ENCODE measurements at places on chromosomes 4 and X. TPM values are rescaled to one million over a fixed set of nuclear protein-coding genes. Genes with fewer than 3 reads are reported as not detected.
A peak's percentile ranks its signal among the peaks of the same experiment; 100 is the strongest.

GRCh38 chrX:53071604-53072417, 10.4 kb upstream of the TSPYL2 start:
- DNase-seq = peak; percentile 62
- no peaks in the 10 kb centered on the region for H3K4me1 ChIP-seq
- H3K36me3 ChIP-seq = no peaks in the 10 kb centered on the region
- peak overlapping the region; percentile 41 for H3K27ac ChIP-seq

DNA sequence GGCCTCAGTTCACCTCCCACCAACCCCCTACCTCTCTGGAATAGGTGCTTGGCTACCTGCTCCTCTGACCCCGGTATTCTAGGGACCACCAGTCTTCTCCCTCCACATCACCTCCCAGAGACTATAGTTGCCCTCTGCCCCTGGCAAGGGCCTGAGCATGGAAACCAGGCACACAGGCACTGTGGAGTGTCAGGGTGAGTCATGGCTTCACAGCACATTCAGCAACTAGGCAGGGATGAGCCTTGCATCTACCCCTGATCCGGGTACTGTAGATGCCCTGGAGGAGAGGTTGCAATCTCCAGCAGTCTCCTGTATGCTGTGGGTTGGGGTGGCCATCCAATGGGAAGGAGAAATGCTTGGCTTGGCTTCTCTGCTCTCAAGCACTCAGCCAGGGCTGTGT, 472.7 kb downstream of the IDS start:
- H3K27me3 ChIP-seq = no peaks in the 10 kb centered on the region
- no peaks in the 10 kb centered on the region for H3K4me1 ChIP-seq
- no peaks in the 10 kb centered on the region for H3K36me3 ChIP-seq
- no peak overlapping the region for H3K27ac ChIP-seq
- DNase-seq = no peak

DNA sequence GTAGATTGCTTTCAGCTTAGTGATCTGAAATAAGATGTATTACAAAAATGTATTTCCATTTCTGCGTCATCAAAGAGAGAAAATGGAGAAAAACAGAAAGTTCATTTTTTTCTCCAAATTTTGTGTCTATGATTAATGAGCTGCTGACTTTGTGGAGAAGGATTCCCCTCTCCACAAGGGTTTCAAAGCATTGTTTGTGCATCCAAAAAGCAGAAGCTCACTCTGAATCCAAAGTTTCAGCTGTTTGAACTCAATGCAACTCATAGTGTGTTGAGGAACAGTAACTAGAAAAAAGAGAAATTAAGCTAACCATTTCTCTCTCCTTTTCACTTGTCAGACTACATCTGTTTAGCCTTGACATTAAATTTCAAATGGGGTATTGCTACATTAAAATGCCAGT, 62.9 kb upstream of the SLC7A11 start:
- H3K4me3 ChIP-seq = no peak overlapping the region
- no peaks in the 10 kb centered on the region for H3K27me3 ChIP-seq
- H3K4me1 ChIP-seq = no peaks in the 10 kb centered on the region
- H3K36me3 ChIP-seq = no peaks in the 10 kb centered on the region
- DNase-seq = no peak

- H3K36me3 ChIP-seq = peaks cover 10% of the 10 kb centered on the region
- H3K4me1 ChIP-seq = no peaks in the 10 kb centered on the region
- DNase-seq = no peak
- no peak overlapping the region for H3K27ac ChIP-seq
Observed at GRCh38 chr4:2470791-2471190, 1.9 kb downstream of the RNF4 start.

DNA sequence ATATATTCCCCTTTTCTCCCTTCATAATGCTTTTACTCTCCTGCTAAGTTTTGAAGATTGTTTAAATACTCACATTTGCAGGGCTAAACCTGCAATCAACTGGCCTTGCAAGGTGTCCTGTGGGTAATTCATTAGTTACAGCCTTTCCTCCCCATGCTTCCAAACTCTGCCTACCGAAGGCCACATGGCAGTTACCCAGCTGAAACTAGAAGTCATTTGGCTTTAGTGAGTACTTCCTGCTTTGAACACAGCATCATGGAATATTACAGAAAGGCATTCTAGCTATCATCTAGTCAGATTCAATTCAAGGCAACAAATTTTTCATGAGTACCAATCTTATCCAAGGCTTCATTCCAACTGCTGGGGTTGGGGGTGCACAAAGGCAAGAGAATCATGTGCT, 55.6 kb downstream of the SRPX start:
- no peak for DNase-seq
- H3K4me1 ChIP-seq = no peaks in the 10 kb centered on the region
- H3K36me3 ChIP-seq = no peaks in the 10 kb centered on the region
- no peak overlapping the region for H3K4me3 ChIP-seq
- no peaks in the 10 kb centered on the region for H3K27me3 ChIP-seq

DNA sequence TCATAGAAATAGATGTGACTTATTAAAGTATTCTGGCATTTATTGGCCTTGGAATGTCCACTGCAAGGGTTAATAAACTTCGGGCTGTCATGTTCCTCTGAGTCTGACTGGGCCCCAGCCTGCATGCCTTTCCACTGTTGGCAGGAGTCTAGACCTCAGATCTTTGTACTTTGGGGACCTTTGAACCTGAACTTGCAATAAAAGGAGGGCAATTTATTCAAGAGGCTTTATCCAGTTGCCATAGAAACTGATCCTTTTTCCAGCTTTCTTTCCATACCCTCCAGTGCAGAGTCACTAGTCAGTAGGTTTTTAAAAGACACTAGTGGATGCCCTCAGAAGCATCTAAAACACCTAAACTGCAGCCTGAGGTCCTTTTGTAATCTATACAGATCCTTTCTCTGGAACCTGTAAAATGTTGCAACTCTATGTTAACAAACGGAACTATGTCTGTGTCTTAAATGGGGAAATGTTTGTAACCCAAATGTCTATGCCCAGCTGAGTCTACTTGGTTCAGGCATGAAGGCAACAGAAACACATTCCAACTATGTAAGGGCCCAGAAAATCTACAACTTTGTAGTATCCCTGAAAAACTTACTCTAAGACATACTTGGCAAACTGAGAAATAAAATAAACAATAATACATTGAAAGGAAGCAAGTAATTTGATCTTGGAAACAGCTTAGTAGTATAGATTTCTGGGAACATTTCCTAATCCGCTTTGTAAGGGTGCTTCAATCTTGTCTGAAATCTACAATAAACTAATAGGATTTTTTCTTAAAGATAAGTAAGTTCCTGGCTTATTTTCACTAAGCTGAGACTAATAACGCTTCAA, 41.5 kb downstream of the SOWAHB start:
- peaks cover 19% of the 10 kb centered on the region for H3K4me1 ChIP-seq
- no peaks in the 10 kb centered on the region for H3K36me3 ChIP-seq
- no peaks in the 10 kb centered on the region for H3K27me3 ChIP-seq
- H3K27ac ChIP-seq = peak overlapping the region; percentile 30
- no peak overlapping the region for H3K4me3 ChIP-seq

- no peaks in the 10 kb centered on the region for H3K4me1 ChIP-seq
- no peak overlapping the region for H3K4me3 ChIP-seq
- no peak overlapping the region for H3K27ac ChIP-seq
- no peak for DNase-seq
- no peaks in the 10 kb centered on the region for H3K27me3 ChIP-seq
Observed at GRCh38 chrX:41596596-41596995, 92.2 kb upstream of the GPR34 start.

- no peaks in the 10 kb centered on the region for H3K36me3 ChIP-seq
- DNase-seq = no peak
- no peaks in the 10 kb centered on the region for H3K4me1 ChIP-seq
- H3K27me3 ChIP-seq = no peaks in the 10 kb centered on the region
Observed at GRCh38 chr4:118950224-118950623, 61.6 kb downstream of the SYNPO2 start.

GRCh38 chrX:51955200-51955599, 61.8 kb downstream of the MAGED1 start:
- DNase-seq = no peak
- no peak overlapping the region for H3K4me3 ChIP-seq
- H3K27ac ChIP-seq = no peak overlapping the region
- H3K4me1 ChIP-seq = no peaks in the 10 kb centered on the region
- H3K36me3 ChIP-seq = no peaks in the 10 kb centered on the region

DNA sequence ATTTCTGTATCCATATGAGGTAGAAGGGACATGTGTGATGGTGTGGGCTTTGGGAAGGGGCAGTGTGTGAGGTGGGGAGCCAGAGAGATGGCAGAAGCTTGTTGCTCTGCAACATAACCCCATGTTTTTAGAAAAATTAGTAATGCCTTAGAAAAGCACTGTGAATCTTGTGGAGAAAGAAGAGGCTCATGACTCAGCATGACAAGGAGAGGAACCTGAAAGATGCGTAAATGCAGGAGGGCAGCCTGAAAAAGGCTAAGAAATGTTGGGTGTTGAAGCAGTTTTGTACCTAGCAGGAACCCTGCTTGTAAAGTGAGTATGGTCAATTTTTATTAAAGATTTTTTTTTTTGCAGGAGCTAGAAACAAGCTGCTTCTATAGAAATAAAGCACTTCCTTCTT, 59.8 kb downstream of the ARSJ start:
- no peak for DNase-seq
- H3K4me3 ChIP-seq = no peak overlapping the region
- no peak overlapping the region for H3K27ac ChIP-seq
- no peaks in the 10 kb centered on the region for H3K36me3 ChIP-seq
- no peaks in the 10 kb centered on the region for H3K27me3 ChIP-seq

GRCh38 chrX:50648156-50648555, 165.8 kb downstream of the SHROOM4 start:
- no peak overlapping the region for H3K4me3 ChIP-seq
- H3K4me1 ChIP-seq = no peaks in the 10 kb centered on the region
- H3K27ac ChIP-seq = no peak overlapping the region
- H3K27me3 ChIP-seq = no peaks in the 10 kb centered on the region
- H3K36me3 ChIP-seq = no peaks in the 10 kb centered on the region

- H3K27ac ChIP-seq = no peak overlapping the region
- no peak overlapping the region for H3K4me3 ChIP-seq
- no peaks in the 10 kb centered on the region for H3K4me1 ChIP-seq
- no peaks in the 10 kb centered on the region for H3K36me3 ChIP-seq
- DNase-seq = no peak
Observed at GRCh38 chr4:119690871-119691270, 62.3 kb upstream of the PDE5A start.

GRCh38 chr4:74628852-74629620, 165.3 kb downstream of the BTC start:
- H3K4me3 ChIP-seq = no peak overlapping the region
- no peak for DNase-seq
- no peaks in the 10 kb centered on the region for H3K4me1 ChIP-seq
- no peaks in the 10 kb centered on the region for H3K27me3 ChIP-seq
- no peaks in the 10 kb centered on the region for H3K36me3 ChIP-seq

MAGEA10 gene
- total RNA-seq = not detected

P2RY8 gene
- total RNA-seq = 0.87 TPM

F9 gene
- 443 TPM for total RNA-seq

GLRA2 gene
- not detected for total RNA-seq

MAGEC1 gene
- total RNA-seq = not detected

Data from right lobe of liver (tissue), 6 donors.